LoVo (cell line): ENCODE measurements at places on chromosomes 13 and 19.
A peak's percentile ranks its signal among the peaks of the same experiment; 100 is the strongest.

DNA sequence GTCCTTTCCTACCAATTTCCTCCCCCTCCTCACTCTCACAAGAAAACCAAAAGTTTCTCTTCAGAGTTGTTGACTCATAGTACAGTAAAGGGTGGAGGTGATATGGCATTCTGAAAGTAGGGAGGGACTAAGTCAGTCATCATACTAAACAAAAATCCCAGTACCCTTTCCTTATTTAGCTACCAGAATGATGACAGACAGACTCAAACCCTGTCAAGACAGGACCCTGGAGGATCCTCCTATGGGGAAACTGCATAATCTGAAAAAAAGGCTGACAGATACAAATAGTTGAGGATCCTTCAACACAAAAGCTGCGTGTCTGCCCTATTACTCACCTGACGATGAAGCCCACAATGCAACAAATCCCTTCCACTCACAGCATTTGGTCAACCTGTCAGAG is 55.5 kb downstream of the CYSLTR2 start:
- DNase-seq, result no peak

- DNase-seq, result no peak
Measured at GRCh38 chr19:51467864-51468544, 9.8 kb upstream of the SIGLEC8 start.

DNA sequence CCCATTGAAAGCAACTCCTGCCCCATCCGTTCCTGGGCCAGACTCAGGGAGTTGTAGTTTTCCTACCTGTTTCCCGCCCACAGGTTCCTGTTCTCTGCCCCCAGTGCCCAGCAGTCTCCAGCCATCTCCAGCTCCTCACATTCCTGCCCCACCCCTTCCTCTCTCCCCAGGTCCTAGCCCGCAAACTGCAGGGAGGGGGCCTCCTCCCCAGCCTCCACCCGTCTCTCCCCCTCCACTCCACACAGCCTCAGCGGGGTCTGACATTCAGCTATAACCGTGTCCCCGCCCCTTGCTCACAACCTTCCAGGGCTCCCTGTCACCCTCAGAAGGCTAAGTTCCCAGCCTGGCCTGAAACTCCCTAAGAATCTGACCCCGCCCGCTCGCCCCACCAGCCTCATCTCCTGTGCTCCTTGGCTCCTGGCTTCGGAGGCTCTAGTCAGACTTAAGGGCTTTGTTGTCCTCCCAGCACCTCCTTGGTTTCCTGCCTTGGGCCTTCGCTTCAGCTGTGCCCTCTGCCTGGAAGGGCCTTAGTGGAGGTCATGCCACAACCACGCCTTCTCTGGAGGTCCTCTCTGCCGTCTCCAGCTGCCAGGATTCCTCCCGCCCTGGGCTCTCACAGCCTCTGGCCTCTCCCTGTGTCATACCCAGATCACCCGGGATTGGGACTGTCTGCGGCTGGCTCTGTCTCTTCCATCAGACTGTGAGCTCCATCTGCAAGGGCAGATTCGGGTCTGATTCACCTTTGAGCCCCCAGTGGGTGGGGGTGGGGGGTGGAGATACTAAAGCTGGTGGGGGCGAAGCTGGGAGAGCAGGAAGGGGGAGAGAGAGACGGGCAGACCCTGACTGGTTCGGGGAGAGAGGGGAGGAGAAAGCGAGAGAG is 5.1 kb upstream of the SPACA6 start:
- no peak for DNase-seq

GRCh38 chr13:90455823-90456222 is 891.7 kb upstream of the MIR17HG start:
- DNase-seq, result no peak

GRCh38 chr19:17716309-17716929 is 2.9 kb upstream of the MAP1S start:
- no peak for DNase-seq

DNA sequence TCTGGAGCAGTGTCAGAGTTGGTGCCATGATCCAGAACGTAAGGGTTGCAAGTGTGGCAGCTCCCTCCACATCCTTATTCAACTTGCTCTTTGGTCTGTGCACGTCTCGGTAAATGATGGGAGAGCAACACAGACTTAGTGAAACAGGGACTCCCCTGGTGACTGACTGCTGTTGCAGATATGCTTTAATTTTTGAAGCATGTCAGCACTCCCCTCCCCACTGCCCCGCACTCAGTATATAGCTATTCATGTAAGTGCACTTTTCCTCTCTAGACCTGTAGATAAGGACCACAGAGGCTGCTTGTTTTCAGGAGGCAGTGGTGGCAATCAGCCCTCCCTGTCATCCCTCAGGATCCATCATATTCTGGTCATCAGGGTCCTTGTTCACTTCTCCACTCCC is 470.9 kb downstream of the IRS2 start:
- no peak for DNase-seq

DNA sequence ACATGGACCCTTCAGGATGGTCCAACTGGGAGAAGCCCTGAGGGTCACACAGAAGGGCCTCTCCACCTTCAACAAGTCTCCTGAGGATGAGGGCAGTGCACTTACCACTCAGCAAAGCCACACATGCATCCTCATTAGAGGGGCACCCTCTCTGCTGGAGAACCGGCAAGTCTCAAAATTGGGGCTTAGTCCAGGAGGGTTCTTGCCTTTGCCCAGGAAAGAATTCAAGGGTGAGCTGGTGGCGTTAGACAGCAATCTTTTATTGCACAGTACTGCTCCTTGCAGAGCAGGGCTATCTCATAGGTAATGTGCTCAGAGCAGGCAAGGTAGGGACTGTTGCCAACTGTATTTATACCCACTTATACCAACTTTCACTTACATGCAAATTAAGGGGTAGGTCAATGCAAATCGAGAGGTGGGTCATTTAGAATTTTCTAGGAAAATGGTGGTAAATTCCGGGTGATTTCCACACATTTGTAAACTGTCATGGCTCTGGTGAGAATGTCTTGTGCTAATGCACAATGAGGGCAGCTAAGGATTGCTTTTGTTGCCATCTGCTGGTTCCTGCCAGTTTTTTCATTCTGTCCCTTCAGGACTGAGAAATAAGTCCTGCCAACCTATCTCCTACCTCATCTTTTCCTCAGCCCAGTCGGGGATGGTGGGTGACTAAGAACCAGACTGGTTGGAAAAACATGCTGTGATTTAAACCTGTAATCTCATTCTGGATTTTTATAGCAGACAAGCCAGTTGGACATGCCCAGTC is 27.8 kb upstream of the IGSF23 start:
- peak; percentile 11 for DNase-seq

DNA sequence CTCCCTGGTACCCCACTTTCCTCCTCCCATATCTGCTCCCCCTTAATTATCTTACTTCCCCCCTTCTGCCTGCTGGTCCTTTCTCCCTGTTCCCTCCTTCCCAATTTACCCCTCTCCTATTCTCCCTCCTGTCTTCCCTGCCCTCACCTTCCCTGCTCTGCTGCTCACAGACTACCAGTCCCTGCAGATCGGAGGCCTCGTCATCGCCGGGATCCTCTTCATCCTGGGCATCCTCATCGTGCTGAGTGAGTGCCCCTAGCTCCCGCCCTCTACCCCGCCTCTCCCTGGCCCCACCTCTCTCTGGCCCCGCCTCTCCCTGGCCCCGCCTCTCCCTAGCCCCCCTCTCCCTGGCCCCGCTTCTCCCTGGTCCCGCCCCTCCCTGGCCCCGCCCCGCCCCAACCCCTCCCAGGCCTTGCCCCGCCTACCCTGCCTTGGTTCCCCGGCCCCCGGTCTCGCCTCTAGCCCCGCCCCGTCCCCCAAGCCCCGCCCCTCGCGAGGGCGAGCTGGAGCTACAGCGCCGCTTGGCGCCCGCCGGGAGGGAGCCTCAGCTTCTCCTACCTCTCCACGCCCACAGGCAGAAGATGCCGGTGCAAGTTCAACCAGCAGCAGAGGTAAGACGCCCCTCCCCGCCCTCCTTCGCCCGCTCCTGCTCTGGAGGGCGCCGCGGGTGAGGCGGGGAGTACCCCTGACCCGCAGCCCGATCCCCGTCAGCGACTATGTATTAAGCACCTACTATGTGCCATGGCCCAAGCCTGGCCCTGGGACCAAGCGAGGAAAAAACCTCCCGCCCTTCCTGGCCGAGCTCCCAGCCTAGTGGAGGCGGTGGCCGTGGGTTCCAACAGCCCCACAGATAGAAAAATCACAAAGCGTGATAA is 1.9 kb upstream of the FXYD7 start:
- peak; percentile 88 for DNase-seq

- no peak for DNase-seq
Measured at GRCh38 chr13:73850104-73850873, 283.9 kb downstream of the KLF12 start.

- DNase-seq, result no peak
Measured at GRCh38 chr13:47893527-47893926, 107.5 kb downstream of the SUCLA2 start.

GRCh38 chr13:41740479-41740878 is 220.4 kb downstream of the VWA8 start:
- no peak for DNase-seq

DNA sequence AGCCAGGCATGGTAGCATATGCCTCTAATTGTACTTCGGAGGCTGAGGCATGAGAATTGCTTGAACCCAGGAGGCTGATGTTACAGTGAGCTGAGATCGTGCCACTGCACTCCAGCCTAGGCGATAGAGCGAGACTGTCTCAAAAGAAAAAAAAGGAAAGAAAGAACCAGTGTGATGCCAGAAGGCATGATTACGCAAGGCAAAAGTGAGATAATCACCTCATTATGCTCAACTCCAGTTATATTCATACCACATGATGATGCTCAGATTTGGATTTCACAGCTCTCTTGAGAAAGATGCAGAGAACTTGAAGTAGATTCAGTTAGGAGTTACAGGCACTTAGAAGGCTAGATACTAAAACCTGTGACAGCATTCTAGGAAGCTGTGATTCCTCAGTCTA is 21.8 kb downstream of the RCBTB1 start:
- no peak for DNase-seq

- peak; percentile 37 for DNase-seq
Measured at GRCh38 chr19:45952686-45953505, 20.8 kb downstream of the NOVA2 start.

DNA sequence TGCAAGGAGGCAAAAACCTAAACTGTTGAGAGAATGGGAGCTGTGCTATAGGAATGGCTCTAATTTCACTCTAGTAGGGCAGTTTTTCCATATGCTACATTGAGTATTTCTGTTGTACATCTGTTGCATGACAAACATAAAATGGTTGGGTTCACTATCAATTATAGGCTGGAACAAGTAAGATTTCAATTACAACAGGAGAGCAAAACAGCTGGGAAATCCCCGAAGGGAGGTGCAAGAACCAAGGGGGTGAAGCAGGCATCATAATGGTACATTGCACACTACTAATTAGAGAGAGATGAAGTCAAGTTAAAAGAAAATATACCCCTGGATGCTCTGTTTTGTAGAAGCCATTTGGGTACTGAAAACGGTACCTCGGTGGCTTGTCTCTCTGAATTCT is 389.5 kb downstream of the PCDH9 start:
- DNase-seq, result no peak

DNA sequence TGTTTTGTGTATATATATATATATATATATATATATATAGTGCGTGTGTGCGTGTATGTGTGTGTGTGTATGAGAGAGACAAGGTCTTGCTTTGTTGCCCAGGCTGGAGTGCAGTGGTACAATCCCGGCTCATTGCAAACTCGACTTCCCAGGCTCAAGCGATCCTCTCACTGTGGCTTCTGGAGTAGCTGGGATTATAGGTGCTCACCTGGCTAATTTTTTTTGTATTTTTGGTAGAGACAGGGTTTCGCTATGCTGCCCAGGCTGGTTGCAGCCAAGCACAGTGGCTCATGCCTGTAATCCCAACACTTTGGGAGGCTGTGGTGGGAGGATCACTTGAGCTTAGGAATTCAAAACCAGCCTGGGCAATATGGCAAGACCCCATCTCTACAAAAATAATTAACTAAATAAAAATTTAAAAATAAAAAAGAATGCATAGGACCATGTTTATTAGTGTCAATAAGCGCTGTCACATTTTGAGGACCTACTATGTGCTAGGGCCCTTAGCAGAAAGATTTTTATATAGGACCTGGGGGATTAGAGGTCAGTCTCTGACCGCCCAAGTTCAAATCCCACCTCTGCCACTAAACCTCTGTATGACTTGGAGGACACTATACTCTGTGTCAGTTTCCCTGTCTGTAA is 1.8 kb downstream of the PVR start:
- DNase-seq, result no peak

DNA sequence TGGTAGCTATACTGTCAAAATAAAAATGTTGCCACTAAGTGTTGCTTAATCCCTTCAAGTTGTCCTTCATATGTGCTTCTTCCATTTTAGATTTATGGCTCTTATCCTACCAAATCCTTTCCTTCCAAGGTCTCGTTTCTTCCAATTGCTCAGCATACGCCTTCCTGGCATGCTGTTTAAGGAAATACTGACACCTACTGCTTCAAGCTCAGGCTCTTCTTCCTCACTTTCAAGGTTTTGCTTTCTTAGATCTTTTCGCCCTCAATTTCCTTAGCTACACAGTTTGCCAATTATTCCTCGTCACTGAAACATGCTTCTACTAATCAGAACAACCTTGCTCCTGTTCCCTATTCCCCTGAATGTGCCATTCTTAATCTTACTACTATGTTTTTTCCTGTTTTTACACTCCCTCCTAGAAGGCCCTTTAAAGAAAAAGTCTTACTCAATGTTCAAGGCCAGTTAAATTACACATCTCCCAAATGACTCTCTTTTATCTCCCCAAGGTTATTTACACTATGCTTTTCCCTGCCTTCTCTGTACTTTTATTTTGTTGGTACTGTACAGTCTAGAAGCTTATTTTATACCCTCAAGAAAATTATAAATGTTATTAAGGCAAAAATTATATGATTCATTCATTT is 343.1 kb downstream of the MZT1 start:
- DNase-seq, result no peak

- no peak for DNase-seq
Measured at GRCh38 chr19:8487137-8487851, 15.1 kb downstream of the PRAM1 start.

DNA sequence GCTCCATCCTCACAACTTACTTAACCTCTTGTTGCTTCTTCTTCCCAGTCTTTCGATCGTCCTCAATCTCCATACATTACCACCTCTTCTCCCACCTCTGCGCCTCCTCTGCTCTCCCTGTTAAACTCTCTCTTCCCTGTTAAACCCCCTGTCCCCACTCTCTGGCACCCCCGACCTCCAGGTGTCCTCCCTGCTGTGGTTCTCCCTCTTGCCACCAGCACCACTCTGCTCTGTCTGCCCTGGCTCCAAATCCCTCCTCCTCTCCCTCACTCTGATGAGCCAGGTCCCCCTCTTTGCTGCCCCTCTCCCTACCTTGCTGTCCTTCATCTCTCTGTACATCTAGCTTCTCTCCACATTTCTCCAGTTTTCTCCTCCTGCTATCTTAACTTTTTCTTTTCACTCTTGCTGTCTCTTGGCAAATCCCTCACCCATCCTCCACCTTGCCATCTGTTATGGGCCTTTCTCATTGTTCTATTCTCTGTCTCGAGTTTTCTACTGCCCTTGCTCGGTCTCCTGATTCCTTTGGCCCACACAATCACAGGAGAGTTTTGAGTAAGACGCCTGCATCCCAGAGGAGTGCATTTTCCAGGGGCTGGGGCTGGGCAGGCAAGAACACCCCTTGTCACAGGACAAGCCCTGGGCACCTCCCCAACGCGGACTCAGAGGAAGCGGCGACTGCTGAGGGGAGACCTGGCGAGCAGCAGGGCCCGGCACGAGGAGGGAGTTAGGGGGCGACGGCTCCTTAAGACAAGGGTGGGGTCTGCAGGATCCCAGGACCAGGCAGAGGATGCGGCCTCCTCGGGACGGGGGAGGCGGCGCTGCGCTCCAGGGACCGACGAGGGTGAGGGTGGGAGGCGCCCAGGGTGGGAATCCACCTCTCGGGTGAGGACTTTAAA is 21.4 kb upstream of the ERVV-1 start:
- DNase-seq, result no peak

- no peak for DNase-seq
Measured at GRCh38 chr13:94758436-94758960, 46.2 kb upstream of the SOX21 start.
